Activated T-cell treated with anti-CD3 and anti-CD28 coated beads for 1 hour (primary cell): ENCODE measurements at places on chromosomes 1 and 21.

GRCh38 chr21:42565886-42566523 lies 52.4 kb downstream of the SLC37A1 start:
- no peak for DNase-seq

DNA sequence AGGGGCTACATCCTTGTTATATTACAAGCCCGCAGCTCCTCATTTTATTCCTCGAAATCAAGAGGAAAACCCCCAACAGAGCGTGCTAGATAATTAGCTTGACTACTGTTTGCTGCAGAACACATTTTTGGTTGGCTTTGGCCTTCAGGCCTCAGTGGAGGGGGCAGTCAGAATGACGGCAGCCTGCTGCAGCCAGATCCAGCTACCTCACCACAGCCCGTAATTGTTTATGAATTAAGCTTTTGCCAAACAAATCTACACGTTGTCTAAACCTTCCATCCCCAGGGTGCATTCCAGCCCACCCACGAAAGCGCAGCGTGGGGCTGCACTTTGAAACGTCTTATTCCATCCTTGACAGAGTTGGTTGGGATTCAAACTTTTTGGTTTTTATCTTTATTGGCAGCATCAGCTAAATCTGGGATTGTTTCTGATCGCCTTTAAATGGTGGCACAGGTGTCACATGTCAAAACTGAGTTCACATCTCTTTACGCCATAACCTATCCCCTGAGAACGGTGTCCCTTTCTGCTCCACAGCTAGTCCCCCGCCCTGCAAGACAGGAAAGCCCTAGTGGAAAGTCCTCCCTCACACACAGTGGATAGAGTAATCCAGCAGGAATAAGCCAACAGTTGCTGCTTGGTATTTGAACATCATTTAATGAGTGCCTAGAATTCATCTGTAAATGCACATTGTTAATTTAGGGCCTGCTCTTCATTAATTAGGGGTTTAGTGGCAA lies 195.5 kb downstream of the LMO4 start:
- no peak for DNase-seq

DNA sequence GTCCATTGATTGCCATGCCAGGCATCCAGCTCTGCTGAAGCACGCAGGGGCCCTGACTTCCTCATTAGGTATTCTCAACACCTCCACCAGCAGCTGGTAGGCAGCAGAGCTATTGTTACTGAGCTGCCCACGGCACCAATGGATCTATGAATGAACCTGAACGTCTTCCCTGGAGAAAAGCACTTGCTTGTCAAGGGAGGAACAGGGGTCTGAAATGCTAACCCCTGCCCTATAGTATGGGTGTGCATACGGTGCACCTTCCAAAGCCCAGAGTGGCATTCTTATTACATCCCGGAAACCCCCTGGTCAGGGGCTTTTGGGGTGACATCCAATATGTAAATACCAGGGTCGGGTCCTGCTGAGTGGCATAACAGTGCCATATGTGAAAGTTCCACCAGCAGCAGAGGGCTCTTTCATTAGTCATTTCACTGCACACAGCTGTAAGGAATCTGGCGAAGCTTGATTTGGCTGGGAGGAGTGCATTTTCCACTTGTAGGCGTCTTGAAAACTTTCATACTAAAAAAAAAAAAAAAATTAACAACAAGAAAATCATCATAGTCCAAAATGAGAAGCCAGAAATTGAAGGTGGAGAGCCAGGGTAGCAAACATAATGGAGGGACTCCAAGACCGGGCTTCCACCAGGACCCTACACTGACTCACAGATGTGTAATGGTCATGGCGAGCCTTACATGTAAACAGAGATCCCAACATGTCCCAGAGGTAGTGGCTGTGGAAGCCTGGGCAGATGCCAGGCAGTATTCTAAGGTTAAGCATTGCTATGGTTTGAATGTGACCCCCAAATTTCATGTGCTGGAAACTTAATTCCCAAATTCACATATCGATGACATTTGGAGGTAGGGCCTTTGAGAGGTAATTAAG lies 58.8 kb upstream of the PRDX6 start:
- DNase-seq: no peak

DNA sequence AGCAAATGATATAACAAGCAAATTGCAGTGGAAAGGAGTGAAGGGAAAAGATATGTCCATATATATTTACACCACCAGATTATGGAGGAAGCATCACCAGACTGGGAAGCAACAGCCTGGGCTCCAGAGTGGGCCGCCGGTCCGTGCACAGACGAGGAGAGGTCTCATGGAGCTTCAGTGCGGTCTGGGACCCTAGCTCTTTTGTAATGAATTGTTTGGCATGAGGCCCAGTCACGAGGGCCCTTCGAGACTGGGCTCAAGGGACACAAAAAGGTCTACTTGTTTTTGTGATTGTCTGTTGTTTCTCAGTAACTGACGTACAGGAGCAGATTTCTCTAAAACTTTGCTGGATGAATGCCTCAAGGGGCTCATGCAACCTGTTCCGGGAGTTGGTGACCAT lies 12.9 kb upstream of the STUM start:
- DNase-seq: no peak

DNA sequence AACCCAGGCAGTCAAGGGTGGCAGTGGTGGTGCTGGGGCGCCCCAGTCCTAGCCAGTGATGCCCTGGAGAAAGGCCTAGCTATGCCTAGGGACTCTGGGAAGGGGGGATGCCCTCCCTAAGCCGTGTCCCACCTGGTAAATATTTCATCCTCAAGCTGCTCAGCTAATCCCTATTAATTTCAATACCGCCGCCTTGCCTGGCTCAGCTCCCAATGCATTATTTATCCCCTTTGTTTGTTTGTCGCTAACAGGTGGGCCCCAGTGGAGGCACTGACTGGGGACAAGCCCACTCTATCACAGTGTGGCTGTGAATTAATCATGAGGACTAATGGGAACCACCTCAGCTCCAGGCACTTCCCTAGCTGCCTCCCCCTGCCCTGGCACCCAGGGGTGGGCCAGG lies 22.5 kb downstream of the DMAP1 start:
- DNase-seq: no peak

DNA sequence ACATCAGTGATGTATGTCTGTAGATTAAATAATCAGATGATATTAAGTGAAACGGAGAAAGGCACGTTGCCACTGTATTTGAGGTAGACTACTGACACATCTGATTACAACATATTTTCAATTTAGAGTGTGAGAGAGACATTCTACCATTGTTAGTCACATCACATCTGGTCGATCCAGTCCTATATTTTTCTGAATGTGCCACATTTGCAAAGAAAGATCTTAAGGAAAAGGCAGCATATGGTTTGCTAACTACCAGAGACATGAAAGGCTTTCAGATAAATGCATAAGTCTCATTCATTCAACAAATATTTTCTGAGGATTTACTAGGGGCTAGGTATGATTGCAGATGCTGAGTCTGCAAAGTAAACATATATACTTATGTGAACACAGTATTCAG lies 114.3 kb upstream of the RUNX1 start:
- no peak for DNase-seq

DNA sequence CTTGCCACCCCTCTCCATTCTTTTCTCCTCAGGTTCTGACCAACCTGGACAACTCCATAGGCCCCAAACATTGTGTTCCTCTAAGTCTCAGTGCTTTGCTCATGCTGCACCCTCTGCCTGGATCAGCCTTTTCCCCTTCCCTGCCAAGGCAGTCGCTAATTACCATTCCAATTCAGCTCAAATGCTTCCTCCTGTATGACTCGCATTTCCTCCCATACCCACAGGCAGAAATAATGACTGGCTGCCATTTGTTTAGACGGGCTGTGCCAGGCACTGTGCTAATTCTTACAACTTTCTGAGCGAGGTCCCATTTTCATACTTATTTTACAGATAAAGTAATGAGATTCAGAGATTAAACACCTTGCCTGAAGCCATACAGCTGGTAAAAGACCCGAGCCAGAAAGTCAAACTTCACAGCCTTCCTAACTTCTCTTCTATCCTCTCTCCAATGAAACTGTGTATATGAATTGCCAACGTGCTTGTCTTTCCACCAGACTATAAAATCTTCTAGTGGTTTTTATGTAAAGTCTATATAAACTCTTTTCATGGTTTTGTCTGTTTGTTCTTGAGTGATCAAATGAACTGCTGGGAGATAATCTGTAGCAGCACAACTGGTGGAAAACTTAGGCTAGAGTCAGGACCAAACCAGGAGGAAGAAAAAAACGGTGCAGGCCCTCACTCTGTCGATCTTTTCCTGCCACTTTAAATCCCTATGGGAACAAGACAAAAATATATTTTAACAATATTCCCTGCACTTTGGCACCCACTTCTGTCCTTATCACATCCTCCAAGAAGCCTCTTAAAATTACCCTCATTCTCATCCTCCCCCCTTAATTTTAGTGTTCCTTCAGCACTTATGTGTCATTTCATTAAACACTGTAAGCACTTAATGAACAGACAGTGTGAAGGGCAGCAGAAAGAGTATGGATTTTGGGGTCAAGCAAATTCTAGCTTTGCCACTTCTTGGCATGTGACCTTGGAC lies 33.7 kb downstream of the RAB3B start:
- no peak for DNase-seq

GRCh38 chr1:33435096-33435820 lies 4.4 kb upstream of the PHC2 start:
- no peak for DNase-seq

DNA sequence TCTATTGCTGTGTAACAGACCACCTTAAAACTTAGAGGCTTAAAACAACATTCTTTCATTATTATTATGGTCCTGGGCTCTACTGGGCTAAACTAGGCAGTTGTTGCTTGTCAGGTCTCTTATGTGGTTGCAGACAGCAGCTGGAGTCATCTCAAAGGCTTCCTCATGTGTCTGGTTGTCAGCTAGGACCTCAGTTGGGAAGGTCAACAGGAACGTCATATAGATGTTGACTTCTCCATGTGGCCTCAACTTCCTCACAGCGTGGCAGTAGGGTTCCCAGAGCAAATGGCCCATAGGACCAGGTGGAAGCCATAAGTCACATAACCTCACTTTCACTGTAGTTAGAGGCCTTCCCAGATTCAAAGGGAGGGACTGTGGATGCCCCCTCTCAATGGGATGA lies 15.4 kb upstream of the MEF2D start:
- no peak for DNase-seq

- DNase-seq: no peak
Observed at GRCh38 chr21:26935977-26936376, 30.9 kb downstream of the ADAMTS5 start.

- no peak for DNase-seq
Observed at GRCh38 chr1:202016811-202017748, 6.7 kb downstream of the ELF3 start.

- DNase-seq: no peak
Observed at GRCh38 chr1:69585666-69586065, 17.9 kb downstream of the LRRC7 start.

DNA sequence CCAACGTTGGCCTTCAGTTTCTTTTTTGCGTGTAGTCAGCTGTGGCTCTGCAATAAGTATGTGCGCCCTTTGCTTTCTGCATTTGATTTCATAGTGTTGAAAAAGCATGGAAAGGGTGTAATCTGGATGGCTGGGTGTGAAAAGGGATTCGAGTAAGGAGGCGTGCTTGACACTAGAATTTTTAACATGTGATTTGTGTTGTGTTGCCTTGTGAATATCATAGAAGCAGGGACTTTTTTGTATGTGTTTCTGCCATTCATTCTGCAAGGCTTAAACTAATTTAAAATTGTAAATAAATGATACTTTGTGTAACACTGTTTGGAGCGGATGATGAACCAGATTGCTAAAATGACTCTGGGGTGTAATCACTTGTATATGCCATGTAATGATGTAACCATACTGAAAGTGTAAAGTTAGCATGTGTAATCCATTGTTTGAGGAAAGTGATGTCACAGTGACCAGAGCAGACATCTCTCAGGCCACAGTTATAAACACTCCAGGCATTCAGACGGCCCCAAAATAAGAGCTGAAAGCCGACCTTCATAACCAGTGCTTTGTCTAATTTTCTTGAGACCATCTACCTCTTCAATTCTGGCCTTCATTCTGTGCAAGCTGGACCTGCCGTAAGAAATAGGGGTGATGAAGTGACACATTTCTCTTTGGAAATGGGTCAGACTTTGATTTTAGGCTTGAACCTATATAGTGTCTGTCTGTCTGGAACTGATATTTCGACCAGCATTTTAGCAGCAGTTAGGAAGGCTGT lies 618 bp downstream of the SH3BGR start:
- no peak for DNase-seq

GRCh38 chr21:46518983-46519583 lies 60.4 kb downstream of the DIP2A start:
- no peak for DNase-seq

- no peak for DNase-seq
Observed at GRCh38 chr1:79151006-79151796, 144.7 kb upstream of the ADGRL4 start.

- DNase-seq: no peak
Observed at GRCh38 chr1:245148861-245149260, 5.9 kb upstream of the KIF26B start.

GRCh38 chr1:159828581-159829272 lies 2.1 kb downstream of the SLAMF8 start:
- DNase-seq: no peak

DNA sequence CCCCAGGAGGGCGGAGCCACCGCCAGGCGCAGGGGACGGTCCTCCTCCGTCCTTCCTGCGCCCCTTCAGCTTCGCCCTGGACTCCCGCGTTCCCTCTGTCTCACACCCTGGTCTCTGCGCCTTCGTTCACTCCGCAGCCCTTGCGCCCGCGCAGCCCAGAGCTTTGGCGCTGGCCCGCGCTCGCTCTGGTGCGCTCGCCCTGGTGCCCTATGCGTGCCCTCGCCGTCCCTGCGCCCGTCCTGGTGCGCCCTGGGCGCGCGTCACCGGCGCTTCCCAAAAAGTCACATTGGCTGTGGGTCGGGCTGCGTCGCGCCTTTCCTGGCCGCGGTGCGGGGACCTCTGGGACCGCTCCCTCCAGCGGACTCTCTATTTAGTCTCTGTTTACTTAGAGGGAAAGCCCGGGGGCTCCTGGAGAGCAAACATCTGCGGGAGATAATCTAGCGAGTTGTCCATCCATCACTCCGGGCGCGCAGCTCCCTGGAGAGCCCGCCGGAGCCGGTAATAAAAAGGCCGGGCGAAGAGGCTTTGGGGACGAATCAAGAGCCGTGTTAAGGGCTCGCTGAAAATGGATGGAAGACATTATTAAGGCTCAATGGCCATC lies 178.6 kb downstream of the PRDM16 start:
- no peak for DNase-seq

GRCh38 chr1:88462096-88462487 lies 222.0 kb upstream of the PKN2 start:
- no peak for DNase-seq

- DNase-seq: no peak
Observed at GRCh38 chr1:39988618-39989343, 33.8 kb downstream of the MFSD2A start.

DNA sequence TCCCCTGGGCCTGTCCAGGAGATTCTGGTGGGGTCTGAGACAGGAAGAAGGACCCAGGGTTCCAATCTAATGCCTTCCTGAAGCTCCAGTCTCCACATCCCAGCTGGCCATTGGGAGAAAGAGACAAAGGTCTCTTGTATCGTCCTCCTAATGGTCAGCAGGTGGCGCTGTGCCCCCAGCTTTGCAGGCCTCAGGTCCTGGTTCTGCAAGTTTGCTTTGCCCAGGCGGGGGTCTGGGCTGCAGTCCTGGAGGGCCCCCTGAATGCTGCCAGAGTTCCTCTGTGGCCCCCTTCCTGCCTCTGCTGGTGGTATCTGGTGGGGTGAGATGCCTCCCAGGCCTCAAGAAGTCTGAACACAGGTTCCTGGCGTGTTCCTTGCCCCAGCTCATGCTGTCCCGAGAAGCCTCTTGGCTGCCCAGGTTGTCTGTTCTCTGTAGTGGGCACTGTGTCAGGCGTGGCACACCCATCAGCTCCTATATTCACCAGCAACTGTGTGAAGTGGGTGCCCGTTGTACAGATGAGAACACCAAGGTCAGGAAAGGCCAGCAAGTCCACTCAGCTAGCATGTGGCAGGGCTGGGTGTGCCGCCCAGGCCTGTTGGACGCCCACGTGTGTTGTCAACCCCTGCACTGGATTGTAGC lies 33.8 kb upstream of the CSF3R start:
- peak; percentile 28 for DNase-seq
